ENCODE measurements at places on chromosomes 5 and 9.

DNA sequence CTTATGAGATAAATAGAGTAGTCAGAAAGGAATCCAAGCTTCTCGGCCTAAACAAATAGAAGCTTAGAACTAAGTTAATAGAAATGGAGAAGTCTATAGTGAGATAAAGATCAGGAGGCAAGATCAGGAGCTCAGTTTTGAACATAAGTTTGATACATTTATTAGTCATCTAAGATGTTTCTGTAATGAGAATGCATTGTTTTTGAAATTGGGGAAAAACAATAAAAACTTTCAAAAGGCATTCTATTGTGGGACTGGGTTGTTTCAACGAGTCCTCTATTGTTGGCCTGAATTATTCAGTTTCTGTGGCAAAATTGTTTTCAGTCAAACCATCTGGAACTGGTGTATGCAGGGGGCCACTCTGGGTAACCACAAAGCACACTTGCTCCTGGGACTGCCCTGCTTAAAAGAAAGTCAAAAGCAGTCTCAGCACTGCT lies 181.0 kb upstream of the CLINT1 start:
- DNase-seq = no peak

DNA sequence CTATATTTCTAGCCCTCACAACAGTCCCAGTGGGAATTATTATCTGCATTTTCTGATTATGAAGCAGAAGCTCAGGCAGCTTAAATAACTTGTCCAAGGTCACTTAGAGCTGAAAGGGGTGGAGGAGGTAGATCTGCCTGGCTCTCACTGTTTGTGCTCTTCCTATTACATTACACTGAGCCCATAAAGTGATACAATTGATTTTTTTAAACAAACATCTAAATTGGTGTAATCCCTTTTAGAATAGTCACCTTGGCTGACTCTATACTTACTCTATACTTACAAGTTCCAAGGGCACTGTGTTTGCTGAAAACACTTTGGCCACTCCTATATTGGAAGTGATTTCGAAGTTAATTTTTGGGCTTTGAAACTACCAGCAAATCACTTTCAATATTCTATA lies 144.7 kb downstream of the APBA1 start:
- DNase-seq = no peak

- no peak for DNase-seq
Observed at GRCh38 chr5:82406205-82406773, 128.1 kb upstream of the RPS23 start.

DNA sequence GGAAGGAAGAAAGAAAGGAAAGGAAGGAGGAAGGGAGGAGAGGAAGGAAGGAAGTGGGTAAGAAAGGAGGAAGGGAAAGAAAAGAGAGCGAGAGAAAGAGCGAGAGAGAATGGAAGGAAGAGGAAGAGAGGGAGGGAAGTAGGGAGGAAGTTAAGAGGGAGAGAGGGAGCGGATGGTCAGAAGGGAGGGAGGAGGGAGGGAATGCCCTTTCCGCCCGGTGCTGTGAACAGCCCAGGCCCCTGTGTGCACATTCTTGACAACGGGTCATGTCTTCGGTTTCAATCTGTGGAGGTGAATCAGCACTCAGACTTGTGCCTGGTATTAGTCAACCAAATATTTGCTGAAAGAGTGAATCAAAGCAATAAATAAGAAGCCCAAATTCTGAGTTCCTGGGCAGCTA lies 39.2 kb downstream of the PRUNE2 start:
- no peak for DNase-seq

GRCh38 chr9:135887585-135888050 lies 19.7 kb downstream of the CAMSAP1 start:
- DNase-seq = peak; percentile 64

DNA sequence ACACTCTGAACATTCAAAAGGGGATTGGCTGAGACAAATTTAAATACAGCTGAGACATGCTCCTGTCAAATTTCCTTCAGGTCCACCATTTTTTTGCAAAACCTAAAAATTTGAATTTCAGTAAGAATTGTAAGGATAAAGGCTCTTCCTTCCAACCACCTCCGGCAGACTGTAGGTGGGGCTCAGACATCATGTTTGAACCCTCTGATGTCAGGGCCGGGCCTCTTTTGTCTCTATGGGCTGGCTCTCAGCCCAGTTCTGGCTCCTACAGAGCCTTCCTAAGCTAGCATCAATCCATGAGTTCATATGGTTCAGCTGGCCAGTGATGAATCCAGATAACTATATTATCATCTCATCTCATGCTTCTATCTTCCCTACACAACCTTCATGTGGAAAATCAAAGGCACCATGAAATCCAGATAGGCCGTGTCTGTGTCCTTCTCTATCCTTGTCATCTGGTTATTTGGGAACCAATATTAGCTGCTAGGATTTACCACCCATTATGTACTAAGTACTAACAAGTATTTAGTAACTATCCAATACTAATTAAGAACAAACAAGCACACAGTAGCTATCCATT lies 44.2 kb downstream of the NIPSNAP3B start:
- no peak for DNase-seq

DNA sequence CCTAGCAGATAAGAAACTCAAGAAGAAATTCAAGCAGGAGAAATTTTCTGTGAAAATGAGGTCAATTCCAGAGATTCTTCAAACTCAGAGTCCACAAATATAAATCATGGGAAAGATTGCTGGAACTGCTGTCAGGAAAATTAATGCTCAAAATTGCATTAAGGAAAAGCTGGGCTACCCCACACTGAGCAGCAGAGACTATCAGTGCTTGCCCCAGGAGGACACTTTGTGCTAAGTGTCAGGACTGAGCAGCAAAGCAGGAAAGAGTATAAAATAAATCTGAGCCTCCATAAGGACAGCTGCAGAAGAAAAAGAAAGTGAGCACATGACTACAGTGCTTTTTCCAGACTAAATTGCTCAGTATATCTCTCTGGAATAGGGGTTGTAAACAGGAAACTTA lies 81.6 kb downstream of the RGS7BP start:
- no peak for DNase-seq

DNA sequence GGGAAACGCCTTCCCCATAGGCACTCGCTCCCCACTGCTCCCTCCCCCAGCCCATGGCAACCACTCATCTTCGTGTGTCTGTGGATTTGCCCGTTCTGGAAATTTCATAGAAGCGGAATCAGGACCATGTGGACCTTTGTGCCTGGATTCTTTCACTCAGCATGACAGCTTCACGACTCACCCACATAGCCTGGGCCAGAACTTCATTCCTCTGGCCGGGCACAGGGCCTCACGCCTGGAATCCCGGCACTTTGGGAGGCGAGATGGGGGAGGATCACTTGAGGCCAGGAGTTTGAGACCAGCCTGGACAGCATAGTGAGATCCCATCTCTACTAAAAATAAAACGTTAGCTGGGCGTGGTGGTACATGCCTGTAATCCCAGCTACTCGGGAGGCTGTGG lies 12.1 kb upstream of the DIPK1B start:
- no peak for DNase-seq

DNA sequence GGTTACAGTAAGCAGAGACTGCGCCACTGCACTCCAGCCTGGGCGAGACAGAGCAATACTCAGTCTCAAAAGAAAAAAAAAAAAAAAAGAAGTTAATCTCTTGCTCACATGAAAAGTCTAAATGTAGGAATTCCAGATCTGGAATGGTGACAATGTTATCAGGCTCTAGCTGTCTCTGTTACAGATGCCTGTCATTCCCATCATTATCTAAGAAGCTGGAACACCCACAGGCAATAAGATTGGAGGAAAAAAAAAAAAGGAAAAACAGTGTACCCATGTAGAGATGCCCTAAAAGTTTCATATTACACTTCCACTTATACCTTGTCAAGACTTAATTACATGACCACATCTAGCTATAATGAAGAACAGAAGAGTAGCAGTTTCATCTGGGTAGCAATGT lies 38.2 kb downstream of the PTBP3 start:
- no peak for DNase-seq
